ENCODE measurements at places on chromosomes 4 and X.

GRCh38 chr4:87971866-87972265, 3.6 kb upstream of the SPP1 start:
- DNase-seq = no peak

GRCh38 chr4:39308611-39309010, 57.6 kb downstream of the RFC1 start:
- DNase-seq = no peak

GRCh38 chr4:89336818-89337420, 29.3 kb upstream of the GPRIN3 start:
- DNase-seq = no peak

DNA sequence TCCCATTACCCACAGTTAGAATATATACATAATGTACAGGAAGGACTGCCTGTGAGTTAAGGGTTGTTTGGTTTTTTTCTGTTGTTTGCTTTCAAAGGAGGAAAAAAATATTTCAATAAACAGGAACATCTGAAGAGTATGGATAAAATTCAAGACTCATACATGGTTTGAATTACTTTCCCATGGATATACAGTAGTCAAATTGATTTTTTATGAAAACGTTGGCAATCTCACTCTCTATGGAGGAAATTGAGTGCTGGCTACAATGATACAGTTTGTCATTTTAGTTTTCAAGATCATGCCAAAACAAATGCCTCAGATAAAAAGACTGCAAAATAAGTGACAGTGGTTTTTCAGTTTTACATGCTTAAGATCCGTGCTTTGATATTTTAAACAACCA, 116.6 kb downstream of the SH3RF1 start:
- DNase-seq = no peak

DNA sequence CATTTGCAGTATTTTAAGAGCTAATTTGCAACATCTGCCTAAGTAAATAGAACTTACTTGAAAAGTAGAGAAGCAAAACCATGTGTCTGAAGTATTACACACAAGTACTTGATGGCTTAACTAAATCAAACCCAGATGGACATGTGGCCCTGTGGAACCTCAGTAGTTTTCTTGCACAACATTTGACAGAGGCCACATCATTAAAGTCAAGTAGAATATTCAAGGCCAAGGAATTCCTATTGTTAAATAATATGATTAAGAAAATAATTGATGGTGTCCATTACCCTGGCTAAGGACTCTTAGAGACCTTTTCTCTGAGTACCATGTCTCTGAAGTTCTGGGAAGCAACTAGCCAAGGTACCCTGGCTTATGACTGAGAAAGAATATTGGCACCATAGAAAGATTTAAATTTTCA, 135.4 kb upstream of the OTUD4 start:
- DNase-seq = no peak

GRCh38 chr4:94527556-94528233, 76.0 kb downstream of the PDLIM5 start:
- DNase-seq = no peak
